Natural killer cell (primary cell): ENCODE measurements at places on chromosomes 12 and 14. TPM values are rescaled to one million over a fixed set of nuclear protein-coding genes. Genes with fewer than 3 reads are reported as not detected.

Gene GOLT1B
- total RNA-seq: 33.1 TPM

Gene NFE2
- 2.0 TPM for total RNA-seq

Gene OR4E2
- total RNA-seq: not detected

Gene CCDC88C
- total RNA-seq: 438 TPM

DNA sequence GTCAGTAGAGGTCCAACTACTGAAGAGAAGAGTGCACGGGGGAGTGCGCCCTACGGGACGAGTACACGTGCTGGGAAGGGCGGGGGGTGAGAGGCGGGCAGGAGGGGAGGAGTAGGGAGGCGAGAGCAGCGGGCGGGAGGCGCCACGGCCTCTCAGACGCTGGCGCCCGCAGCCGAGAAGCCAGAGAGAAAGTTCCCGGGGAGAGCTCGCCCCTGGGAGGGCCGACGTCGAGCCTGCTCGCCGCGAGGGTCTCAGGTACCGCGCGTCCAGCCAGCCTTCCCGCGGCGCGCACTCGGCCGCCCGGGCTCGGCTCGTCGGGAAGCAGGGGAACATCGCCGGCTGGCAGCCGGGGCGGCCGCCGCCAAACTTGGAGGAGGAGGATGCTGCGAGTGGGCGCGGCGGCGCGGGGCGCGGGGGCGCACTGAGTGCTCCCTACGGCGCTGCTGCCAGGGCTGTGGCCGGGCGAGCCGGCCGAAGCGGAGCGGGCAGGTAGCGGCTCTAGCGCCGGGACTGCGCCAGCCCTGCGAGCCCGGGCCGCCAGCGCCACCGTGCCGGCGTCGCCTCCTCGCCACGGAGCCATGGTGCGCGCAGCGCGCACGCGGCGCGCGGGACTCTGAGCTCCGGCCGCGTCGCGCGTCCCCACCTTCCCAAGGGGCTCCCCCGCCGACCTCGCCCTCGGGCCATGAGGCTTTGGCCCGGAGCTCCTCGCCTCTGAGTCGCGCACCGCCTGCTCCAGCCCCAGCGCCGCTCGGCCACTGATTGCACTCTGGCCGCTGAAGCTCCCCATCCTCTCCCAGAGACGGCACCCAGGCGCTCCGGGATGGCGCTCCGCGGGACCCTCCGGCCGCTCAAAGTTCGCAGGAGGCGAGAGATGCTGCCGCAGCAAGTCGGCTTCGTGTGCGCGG, at the start of gene SLC24A4:
TSS of gene SLC24A4 (plus strand) at position 155 of the 905 bp plus-strand sequence. CDS start at position 821, 666 bp downstream.
- H3K36me3 ChIP-seq: no peaks in the 10 kb centered on the region
- peak; percentile 6 for DNase-seq
- peaks cover 8% of the 10 kb centered on the region for H3K4me1 ChIP-seq
- H3K4me3 ChIP-seq: no peak within 1 kb of the TSS
- H3K27ac ChIP-seq: no peak within 1 kb of the TSS

- no peak overlapping the region for H3K27ac ChIP-seq
- H3K36me3 ChIP-seq: no peaks in the 10 kb centered on the region
- H3K27me3 ChIP-seq: no peaks in the 10 kb centered on the region
These were observed 232.8 kb downstream of the SLC2A13 start for GRCh38 chr12:39873065-39873464.

DNA sequence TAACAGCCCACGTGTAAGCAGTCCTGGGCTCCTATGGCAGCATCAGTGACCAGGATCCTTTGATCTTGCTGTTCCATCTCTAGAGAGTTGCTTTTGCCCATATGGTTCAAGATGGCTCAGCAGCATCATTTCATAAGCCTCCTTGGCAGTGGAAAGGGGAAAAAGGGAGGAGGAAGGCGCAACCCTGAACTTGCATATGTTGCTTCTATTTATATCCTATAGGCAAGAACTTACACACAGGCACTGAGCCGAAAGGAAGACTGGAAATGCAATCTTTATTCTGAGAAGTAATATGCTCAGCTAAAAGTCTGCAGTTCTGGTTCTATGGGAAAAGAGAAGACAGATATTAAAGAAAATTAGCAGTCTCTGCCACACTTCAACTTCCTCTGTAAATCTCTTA, 167.7 kb upstream of the PLXNC1 start:
- no peak overlapping the region for H3K4me3 ChIP-seq
- peaks cover 4% of the 10 kb centered on the region for H3K4me1 ChIP-seq
- DNase-seq: no peak
- H3K36me3 ChIP-seq: no peaks in the 10 kb centered on the region

DNA sequence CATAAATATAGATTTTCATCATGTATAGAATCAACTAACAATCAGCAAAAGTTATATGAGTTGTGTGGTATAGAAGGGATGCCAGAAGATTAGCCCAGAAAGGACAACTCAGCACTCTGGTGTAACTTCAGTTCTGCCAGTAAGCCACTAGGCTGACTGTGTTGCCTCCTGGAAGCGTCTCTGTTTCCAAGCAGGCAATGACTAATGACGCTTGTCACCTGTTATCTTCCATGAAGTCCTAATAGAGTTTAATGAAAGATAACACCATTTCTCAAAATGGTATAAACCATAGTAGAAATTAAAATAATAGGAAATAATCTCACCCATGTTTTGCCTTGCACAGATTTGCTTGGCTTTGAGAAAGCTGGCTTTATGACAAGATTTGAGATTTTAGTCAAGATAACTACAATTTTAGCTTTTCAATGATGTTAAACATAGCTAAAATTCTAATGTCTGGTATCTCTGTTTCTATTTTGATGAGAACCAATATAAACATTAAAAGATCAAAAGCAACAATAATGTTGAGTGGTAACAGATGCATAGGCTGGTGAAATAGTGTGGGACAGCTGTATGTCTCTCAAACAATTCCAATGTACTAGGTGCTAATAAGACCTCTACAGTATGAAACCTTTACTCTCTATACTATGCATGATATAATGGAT, 9.0 kb upstream of the RNU6-7 start:
- peaks cover 2% of the 10 kb centered on the region for H3K27me3 ChIP-seq
- H3K27ac ChIP-seq: no peak overlapping the region
- H3K4me1 ChIP-seq: no peaks in the 10 kb centered on the region
- no peak overlapping the region for H3K4me3 ChIP-seq

DNA sequence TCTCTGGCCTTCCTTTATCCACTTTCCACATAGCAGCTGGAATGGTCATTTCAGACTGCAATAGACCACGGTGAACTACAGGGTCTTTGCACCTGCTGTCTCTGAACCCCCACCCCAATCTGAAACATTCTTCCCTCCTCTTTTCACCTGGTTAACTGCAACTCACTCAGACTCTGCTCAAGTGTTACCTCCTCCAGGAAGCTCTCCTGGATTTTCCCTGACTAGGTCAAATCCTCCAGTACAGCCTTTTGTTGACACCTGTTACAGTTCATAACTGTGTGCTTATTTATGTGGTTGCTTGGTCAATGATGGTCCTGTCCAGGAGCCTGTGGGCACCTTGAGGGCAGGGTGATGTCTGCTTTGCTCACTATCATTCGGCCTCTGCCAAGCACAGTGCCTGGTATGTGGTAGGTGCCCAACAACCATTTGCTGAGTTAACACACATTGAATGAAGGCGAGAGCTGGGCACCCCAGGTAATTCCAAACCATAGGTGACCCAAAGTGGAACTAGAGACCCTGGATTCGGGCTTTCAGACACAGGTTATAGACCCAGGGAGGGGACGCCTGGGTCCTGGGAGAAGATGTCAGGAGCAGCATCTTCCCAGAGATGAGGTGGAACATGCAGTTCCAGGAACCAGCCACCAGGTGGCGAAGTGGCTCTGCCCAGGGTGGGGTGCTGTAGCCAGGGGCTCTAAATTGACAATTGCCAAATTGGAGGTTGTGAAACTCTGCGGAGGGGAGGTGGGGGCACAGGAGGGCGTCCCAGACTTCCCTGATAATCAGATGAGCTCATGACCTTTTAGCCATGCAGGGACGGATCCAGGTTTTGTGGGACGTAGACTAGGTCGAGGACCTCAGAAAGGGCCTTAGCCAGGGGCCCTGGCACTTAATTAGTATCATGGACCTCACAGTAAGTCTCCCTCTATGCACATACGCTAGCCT, 28.1 kb downstream of the TRPV4 start:
- H3K4me1 ChIP-seq: peaks cover 5% of the 10 kb centered on the region
- peak; percentile 81 for DNase-seq
- no peak overlapping the region for H3K27ac ChIP-seq
- no peaks in the 10 kb centered on the region for H3K27me3 ChIP-seq
- H3K36me3 ChIP-seq: no peaks in the 10 kb centered on the region

GRCh38 chr14:101926085-101926484, 38.3 kb upstream of the DYNC1H1 start:
- H3K27ac ChIP-seq: no peak overlapping the region
- peaks cover 50% of the 10 kb centered on the region for H3K36me3 ChIP-seq
- no peak overlapping the region for H3K4me3 ChIP-seq
- no peaks in the 10 kb centered on the region for H3K27me3 ChIP-seq
- H3K4me1 ChIP-seq: no peaks in the 10 kb centered on the region

DNA sequence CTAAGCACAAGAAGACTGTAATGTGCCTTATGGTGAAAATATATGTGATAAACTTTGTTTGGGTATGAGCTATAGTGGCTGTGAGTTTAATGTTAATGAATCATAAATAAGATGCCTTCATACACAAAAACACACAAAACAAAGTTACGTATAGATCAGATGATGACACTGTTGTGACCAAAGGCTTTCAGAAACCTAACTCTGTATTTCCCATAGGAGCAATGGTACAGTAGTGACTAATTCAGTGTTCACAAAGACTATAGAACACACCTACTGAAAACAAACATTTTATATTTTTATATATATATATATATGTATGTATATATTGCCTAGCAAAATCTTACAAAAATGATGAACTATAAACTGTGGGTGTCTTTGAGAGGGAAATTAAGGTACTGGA, 393.8 kb upstream of the DCN start:
- H3K4me3 ChIP-seq: no peak overlapping the region
- no peak overlapping the region for H3K27ac ChIP-seq
- H3K27me3 ChIP-seq: no peaks in the 10 kb centered on the region

DNA sequence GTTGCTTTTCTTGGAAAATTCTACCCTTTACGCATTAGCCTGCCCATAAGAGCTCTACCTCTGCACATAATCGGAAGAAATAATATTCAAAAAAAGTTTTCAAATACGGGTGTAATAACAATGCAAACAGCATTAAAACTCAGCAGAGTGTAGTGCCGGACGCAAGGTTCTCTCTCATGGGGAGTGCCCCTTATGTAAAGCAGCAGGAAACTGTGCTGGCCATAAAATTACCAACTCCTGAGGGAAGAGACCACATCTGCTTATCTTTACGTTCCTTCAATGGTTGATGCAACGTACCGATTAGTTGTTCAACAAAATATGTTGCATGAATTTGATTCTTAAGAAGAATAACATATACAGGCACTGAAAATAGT, 118.7 kb upstream of the TMCC3 start:
- peaks cover 4% of the 10 kb centered on the region for H3K4me1 ChIP-seq
- H3K36me3 ChIP-seq: no peaks in the 10 kb centered on the region
- DNase-seq: no peak
- H3K27ac ChIP-seq: peak overlapping the region; percentile 26
- H3K27me3 ChIP-seq: no peaks in the 10 kb centered on the region

- H3K27me3 ChIP-seq: no peaks in the 10 kb centered on the region
- peak; percentile 60 for DNase-seq
- no peak overlapping the region for H3K27ac ChIP-seq
- no peaks in the 10 kb centered on the region for H3K36me3 ChIP-seq
- peaks cover 5% of the 10 kb centered on the region for H3K4me1 ChIP-seq
- H3K4me3 ChIP-seq: no peak overlapping the region
These were observed 59.5 kb downstream of the EMP1 start for GRCh38 chr12:13255792-13256691.

DNA sequence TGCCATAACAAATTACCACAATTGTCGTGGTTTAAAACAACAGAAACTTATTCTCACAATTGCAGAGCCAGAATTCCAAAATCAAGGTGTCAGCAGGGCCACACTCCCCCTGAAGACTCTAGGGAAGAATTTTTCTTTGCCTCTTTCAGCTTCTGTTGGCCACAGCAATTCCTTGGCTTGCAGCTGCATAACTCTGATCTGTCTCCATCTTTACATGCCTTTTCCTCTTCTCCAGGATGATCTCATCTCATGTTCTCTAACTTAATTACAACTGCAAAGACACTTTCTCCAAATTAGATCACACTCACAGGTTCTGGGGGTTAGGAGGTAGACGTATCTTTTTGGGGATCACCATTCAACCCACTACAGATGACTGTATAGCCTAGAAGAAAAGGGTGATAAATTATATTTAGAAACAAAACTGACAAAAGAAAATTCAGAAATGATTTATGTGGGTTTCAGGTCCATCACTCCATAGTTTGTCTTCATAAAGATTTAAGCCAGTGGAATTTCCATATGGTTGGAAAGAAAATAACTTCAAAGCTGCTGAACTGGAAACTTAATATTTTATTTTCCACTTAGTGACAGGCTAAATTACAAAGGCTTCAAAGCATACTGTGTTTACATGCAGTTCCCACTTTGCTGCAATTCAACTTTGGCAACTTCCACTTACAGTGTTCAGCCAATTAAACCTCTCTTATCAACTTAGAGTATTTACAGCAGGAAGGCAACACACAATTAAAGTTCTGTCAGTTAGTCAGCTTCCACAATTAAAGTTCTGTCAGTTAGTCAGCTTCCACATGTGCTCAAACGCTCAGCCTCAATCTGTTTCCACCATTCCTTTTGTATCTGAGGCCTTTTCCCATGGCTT, 213.3 kb downstream of the EPS8 start:
- DNase-seq: no peak
- H3K27me3 ChIP-seq: no peaks in the 10 kb centered on the region
- no peak overlapping the region for H3K27ac ChIP-seq
- H3K36me3 ChIP-seq: no peaks in the 10 kb centered on the region
- H3K4me1 ChIP-seq: peaks cover 4% of the 10 kb centered on the region

- H3K36me3 ChIP-seq: no peaks in the 10 kb centered on the region
- DNase-seq: peak; percentile 31
- H3K27me3 ChIP-seq: no peaks in the 10 kb centered on the region
- H3K4me1 ChIP-seq: no peaks in the 10 kb centered on the region
- H3K4me3 ChIP-seq: no peak overlapping the region
- no peak overlapping the region for H3K27ac ChIP-seq
These were observed 26.9 kb downstream of the CLEC6A start for GRCh38 chr12:8482571-8483061.

DNA sequence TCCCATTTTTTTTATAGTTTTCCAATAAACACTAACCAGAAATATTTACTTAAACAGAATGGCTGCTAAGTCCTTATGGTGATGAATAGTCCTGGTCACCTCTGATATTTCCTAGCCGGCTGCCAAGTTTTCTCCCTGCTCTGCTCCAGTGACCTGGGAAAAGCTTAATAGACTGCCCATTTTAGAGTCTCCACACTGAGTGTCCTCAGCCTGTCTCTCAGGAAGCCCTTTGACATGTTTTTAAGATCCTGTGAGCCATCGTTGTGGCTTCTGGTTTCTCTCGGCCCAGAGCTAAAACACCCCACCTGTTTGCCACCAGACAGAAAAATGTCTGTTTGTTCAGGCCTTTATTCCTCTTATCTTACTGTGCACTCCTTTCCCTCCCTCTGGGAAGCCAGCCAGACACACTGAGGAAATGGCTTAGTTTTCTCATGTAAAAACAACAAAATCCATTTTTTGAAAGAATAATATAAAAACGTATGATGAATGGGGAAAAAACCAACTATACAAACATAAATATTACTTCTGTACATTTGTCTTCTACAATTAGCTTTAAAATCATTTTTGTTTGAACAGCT, 25.4 kb upstream of the ALDH2 start:
- no peaks in the 10 kb centered on the region for H3K27me3 ChIP-seq
- H3K36me3 ChIP-seq: peaks cover 19% of the 10 kb centered on the region
- DNase-seq: no peak
- H3K4me1 ChIP-seq: no peaks in the 10 kb centered on the region
- H3K27ac ChIP-seq: no peak overlapping the region
- H3K4me3 ChIP-seq: no peak overlapping the region

- no peak overlapping the region for H3K27ac ChIP-seq
- H3K27me3 ChIP-seq: no peaks in the 10 kb centered on the region
- no peak for DNase-seq
- H3K36me3 ChIP-seq: peaks cover 55% of the 10 kb centered on the region
- no peak overlapping the region for H3K4me3 ChIP-seq
These were observed 31.6 kb downstream of the SENP1 start for GRCh38 chr12:48074266-48074665.
